Esophagus muscularis mucosa (tissue), 4 donors: ENCODE measurements at places on chromosomes 5 and 9. TPM values are rescaled to one million over a fixed set of nuclear protein-coding genes. Genes with fewer than 3 reads are reported as not detected.

GRCh38 chr9:9754186-9754585 is 858.6 kb downstream of the PTPRD start:
- no peak for DNase-seq

GRCh38 chr5:138033907-138034306 is 1.0 kb upstream of the FAM13B start:
- no peak for DNase-seq

DNA sequence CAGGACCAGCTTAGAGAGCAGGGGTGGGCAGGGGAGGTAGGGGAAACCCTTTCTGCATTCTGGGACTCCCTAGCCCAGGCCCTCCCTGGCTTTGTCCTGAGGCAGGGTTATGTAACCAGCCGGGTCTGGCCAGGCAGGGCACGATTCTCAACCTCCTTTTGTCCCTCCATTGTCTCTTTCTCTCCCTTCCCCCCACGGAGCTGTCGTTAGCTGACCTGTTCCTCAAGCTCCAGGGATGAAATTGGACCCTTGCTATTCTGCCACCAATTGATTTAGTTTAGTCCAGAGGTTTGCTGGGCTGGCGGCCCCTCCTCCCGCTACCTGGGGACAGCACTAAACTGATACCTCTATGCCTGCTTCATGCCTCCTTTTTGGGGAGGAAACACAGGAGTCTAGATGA is 9.4 kb upstream of the NDST1 start:
- no peak for DNase-seq

DNA sequence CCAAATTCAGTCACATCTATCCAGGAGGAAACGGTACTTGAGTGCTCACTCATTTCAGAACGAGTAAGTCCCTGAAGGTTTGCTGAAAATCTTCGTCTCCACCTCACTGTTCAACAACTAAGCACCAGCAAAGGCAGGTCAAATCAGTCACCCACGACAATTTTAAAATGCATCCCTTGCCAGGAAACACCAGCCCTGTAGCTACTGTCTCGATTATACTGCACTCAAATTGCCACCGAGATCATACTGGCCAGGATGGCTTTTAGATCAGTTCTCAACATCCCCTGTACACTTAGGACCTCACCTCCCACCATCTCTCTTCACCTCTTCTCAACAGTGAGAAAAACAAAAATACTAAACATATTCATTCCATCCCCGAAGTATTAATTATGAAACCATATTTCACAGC is 298.6 kb downstream of the AGTPBP1 start:
- DNase-seq, result peak; percentile 89

The CCNG1 gene
- total RNA-seq, result 99.1 TPM

The ERCC6L2 gene
- 78.1 TPM for total RNA-seq

The CDC20B gene
- not detected for total RNA-seq

The DPYSL3 gene
- 376 TPM for total RNA-seq

The IGIP gene
- 31.9 TPM for total RNA-seq

The GABRA1 gene
- total RNA-seq, result not detected
